Kidney (tissue), 22 donors: ENCODE measurements at places on chromosomes 6 and 20.

DNA sequence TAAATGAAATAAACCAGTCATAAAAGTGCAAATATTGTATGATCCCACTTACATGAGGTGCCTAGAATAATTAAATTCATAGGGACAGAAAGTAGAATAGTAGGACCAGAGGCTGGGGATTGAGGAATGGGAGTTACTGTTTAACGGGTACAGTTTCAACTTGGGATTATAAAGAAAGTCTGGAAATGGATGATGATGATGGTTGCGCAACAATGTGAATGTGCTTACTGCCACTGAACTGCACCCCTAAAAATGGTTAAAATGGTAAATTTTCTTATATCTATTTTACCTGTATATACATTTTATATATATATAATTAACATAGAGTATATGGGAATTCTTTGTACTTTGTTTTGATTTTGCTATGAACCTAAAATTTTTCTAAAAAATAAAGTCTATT, 53.3 kb upstream of the L3MBTL3 start:
- no peak for DNase-seq

- DNase-seq = peak; percentile 9
Measured at GRCh38 chr6:95280686-95281273, 296.6 kb upstream of the MANEA start.

DNA sequence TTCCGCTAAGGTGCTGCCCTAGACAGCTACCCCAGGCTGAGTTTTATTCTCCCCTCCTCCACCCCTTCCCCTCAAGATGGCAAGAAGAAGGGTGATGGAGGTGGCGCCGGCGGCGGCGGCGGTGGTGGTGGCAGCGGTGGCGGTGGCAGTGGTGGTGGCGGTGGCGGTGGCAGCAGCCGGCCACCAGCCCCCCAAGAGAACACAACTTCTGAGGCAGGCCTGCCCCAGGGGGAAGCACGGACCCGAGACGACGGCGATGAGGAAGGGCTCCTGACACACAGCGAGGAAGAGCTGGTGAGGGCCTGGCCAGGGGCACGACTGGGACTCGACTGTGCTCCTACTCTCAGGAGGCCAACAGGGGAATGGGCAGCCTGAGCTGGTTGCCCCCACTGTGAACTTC, 35.1 kb downstream of the EIF2S2 start:
- no peak for DNase-seq

GRCh38 chr6:34816635-34817301, 24.9 kb downstream of the BLTP3A start:
- DNase-seq = no peak

- DNase-seq = peak; percentile 56
Measured at GRCh38 chr6:159959976-159960384, 8.9 kb upstream of the IGF2R start.

DNA sequence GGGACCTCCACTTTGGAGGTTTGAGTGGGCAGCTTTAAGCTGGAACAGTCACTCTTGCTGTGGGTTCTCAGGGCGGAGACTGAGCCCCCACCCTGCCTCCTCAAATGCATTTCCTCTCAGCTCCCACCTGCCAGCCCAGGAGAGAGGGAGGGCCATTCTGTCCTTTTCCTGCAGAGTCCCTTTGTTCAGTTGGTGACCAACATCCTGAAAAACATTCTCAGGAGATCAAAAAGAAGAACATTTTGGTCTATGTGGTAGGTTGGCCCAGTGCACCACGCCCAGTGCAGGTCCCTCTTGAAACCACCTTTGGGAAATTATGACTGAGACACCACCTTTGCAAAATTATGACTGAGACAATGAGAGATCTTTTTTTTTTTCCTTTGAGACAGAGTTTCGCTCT, 13.4 kb downstream of the SLC52A3 start:
- DNase-seq = no peak

GRCh38 chr6:167506443-167507301, 181.8 kb downstream of the TTLL2 start:
- DNase-seq = no peak

DNA sequence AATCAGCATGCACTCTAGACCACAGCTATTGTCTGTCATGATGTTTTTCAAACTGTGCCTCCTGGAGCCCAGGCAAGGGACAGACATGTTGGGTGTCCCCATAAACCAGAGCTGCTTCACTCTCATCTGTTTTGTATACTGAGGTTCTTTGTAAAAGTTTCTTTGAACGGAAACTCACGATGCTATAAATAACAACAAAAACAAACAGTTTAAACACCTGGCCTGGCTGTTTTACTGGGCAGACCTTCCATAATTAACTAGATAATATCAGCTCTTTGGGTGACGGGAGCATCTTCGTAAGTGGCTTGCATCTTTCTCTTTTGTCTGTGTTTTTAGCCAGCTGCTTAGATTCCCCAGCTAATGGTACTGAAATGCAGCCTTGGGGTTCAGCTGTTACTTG, 190.3 kb downstream of the ZDHHC14 start:
- DNase-seq = no peak

GRCh38 chr6:1739680-1740079, 130.0 kb downstream of the FOXC1 start:
- DNase-seq = no peak

GRCh38 chr6:52160472-52161104, 25.6 kb upstream of the IL17A start:
- no peak for DNase-seq

DNA sequence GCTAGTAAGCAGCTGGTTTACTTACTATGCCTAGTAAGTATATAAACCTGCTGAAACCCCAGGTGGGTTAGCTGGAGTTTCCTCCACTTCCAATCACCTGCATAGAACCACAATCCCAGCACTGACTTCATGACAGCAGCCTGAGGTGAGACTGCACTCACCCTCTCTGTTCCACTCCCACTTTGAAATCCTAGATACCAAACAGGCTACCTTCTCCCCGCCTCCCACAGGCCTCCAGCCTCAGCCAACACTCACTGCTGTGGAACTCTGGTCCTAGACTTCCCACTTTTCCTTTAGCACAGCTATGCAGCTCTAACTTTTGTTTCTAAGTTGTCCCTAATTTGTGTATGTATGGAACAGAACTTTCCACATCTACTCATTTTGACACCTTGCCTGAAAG, 149.7 kb upstream of the ARID1B start:
- no peak for DNase-seq
